Lung (tissue), 17 donors: ENCODE measurements at places on chromosomes 1 and 21. TPM values are rescaled to one million over a fixed set of nuclear protein-coding genes. Genes with fewer than 3 reads are reported as not detected.

GRCh38 chr1:245606157-245606725 lies 451.5 kb downstream of the KIF26B start:
- DNase-seq: no peak

PTCH2 gene
- 1.7 TPM for total RNA-seq

TSNAX gene
- 41.1 TPM for total RNA-seq

DNA sequence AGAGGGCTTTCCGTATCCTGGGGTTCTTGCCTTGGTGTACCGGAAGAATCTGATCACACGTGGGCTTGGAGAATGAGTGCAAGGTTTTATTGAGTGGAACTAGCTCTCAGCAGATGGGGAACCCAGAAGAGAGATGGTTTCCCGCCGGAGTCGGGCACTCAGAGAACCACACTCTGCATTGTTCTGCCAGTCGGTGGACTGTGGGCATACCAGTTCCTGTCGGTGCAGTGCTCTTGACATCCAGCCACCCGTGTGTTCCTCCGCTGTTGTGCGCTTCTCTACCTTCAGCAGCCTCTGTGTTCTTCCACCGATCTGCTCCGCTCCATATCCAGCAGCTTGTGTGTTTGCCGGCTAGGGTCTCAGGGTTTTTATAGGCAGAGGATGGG lies 10.8 kb upstream of the PPIE start:
- no peak for DNase-seq

DNA sequence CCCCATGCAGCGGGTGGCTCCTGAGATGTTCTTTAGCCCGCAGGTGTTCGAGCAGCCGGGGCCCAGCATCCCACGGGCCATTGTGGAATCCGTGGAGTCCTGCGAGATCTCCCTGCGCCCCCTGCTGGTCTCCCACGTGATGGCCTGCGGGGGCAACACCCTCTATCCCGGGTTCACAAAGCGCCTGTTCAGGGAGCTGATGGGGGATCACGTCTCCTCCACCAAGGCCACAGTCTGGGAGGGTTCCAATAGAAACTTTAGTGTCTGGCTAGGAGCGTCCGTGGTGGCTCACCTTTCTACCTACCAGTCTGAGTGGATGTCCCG lies 71.0 kb downstream of the ACTL8 start:
- peak; percentile 19 for DNase-seq

ZNF593OS gene
- not detected for total RNA-seq

DNA sequence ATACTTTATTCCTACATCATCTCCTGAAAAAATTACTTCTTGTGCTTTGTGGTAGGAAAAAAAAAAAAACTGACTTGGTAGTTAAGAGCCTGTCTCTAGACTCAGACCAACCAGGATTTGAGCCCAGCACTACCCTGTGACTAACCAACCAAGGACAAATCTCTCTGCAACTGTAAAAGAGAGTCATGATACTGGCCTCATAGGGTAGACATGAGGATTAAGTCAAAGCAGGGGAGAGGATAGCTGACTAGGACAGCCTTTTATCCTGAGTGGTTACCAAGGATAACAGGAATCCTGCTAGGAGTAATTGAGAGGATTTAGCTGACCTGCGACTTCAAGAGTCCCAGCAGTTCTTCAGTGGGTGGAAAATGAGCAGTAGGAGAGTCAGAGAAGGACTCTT lies 112.8 kb downstream of the C1orf21 start:
- DNase-seq: no peak

GFI1 gene
- 2.5 TPM for total RNA-seq

- DNase-seq: no peak
These were observed 89.3 kb downstream of the HMCN1 start for GRCh38 chr1:185823467-185823866.

GRCh38 chr1:118788463-118788862 lies 199.7 kb downstream of the TBX15 start:
- DNase-seq: peak; percentile 31

DNA sequence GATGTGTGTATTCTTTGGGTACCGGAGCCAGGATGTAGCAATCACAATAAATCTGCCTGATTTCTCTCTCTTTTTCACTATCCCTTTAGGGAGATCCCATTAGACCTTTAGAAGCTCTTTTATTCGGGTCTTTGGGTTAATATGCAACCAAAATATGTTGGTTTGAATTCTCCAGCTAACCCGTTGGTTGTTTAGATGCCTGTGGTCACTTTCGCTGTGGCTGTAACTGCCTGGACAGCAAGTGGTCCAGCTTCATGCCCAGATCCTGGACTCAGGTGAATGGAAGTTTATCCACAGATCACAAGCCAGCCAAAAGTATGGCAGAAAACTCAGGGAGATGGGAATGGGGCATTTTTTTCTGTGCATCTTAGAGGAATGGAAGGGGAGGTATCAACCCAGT lies 12.3 kb downstream of the KAZN start:
- no peak for DNase-seq

GRCh38 chr1:14768582-14769304 lies 170.3 kb downstream of the KAZN start:
- DNase-seq: no peak

ZNF648 gene
- total RNA-seq: 0.09 TPM

DNA sequence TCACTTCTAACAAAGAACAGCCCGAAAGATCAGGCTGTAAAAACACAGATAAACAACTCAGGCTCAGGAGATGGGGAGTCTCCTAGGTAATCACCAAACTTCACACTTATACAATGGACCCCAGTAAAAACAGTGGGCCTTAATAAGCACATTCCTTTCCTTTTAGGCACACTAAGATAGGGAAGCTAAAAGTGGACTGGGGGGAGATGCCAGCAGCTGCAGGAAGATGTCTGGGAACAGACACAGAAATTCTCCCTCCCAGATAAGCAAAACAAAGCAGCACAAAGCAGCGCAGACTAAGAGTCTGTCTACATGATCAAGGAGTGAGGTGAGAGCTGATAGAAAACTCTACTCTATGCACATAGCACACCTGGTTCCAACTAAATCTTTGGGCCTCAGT lies 29.0 kb upstream of the CTBS start:
- DNase-seq: no peak

TMEM35B gene
- 35.5 TPM for total RNA-seq

USH2A gene
- not detected for total RNA-seq

- DNase-seq: no peak
These were observed 88.7 kb downstream of the KIFAP3 start for GRCh38 chr1:169985757-169986156.

PBX1 gene
- 58.0 TPM for total RNA-seq

DNA sequence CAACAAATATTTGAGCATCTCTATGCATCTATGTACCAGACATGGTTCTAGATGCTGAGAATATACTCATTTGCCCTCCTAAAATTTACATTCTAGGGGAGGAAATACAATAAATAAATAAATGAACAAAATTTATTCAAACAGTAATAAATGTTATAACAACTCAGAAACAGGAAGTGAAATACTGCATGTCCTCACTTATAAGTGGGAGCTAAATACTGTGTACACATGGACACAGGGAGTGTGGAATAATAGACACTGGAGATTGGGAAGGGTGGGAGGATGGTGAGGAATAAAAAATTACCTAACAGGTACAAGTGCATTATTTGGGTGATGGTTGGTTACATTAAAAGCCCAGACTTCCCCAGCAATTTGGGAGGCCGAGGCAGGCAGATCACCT lies 4.3 kb downstream of the COA7 start:
- no peak for DNase-seq

KIF21B gene
- 4.2 TPM for total RNA-seq

GRCh38 chr1:162627662-162628296 lies 4.5 kb upstream of the DDR2 start:
- peak; percentile 36 for DNase-seq

FLG gene
- not detected for total RNA-seq

DNA sequence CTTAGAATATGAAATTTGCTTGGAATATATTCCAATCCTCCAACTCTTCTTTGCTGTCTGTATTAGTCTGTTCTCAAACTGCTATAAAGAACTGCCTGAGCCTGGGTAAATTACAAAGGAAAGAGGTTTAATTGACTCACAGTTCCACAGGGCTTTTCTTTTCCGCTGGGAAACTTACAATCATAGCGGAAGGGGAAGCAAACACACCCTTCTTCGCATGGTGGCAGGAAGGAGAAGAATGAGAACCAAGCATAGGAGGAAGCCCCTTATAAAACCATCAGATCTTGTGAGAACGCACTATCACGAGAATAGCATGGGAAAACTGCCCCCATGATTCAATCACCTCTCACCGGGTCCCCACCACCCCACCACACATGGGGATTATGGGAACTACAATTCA lies 14.8 kb downstream of the CENPF start:
- no peak for DNase-seq

DNA sequence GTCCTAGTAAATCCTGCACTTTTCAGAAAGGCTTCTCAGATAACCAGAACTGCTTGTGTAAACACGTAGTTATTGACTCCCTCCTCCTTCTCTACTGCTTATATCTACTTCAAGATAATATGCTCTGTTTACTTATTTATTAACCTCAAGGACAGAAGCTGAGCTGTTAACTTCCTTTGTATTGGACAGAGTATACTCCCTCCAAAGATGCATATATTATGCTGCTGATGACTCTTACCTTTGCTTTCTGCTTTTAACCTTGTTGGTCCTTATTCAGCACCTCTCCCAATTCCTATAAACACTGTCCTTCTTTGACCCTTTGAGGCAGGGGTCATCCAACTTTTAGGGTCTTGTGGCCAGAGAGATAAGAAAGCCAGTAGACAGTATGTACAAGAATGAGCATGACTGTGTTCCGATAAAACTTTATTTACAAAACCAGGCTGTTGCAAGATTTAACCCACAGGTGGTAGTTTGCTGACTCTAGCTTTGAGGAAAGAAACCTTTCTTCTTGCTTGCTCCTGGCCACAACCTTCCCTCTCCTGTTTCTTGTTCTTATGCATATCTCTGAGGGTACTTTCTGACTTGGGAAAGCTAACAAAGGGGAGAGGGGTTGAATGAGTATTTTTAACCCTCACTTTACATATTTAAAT lies 4.9 kb downstream of the TPM3 start:
- DNase-seq: no peak

GJA8 gene
- total RNA-seq: not detected

DNA sequence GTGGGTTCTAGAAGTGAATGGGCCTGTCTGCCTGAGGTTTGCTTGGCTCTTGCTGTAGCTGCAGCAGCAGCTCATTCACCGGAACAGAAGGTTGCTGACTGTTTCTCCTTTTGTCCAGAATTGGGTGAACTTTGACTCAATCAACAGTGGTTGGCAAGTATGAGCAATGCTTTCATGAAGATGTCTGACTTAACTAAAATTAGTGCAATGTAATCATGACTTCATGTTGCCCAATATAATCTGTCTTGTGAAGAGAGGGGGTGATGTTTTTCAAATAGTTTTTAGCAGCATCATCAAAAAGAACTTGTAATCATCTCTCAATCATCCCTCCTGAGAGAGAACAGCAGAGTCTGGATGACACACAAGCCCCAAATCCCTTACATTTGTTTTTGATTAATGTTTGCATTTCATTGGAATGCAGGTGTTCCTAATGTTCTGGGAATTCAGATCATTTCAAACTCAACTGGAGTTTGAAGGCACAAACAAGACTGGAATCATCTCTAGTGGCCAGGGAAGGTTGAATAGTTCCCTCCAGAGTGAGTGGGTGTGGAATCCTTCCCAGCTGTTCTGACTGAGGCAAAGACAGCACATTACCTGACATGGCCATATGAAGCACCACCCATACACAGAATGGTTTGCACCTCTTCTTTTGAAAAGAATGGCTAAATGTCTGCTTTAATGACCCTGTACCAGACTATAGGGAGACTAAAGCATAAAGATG lies 82.9 kb downstream of the HLX start:
- DNase-seq: no peak

SF3B4 gene
- 19.6 TPM for total RNA-seq

USP16 gene
- total RNA-seq: 33.2 TPM

GRCh38 chr1:248696261-248696660 lies 6.3 kb downstream of the OR14I1 start:
- no peak for DNase-seq

DNA sequence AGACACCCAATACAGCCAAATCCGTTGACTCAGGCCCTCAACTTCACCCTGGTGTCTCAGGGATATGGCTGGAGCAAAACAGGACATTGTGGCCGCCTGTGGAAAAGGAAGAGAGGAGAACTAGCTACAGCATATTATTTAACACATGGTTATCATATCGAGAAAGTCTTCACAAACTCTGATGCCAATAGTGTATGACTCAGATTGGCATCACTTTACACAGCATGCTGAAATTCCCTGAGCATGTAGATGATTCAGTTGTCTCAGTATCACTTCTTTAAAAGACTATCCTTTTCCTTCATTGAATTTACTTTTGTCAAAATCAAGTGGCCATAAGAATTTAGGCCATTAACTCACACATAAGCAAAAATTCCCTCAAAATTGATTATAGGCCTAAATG lies 20.1 kb downstream of the HSD3B2 start:
- no peak for DNase-seq

MAP1LC3C gene
- 3.5 TPM for total RNA-seq

GBP7 gene
- total RNA-seq: 0.09 TPM

DNA sequence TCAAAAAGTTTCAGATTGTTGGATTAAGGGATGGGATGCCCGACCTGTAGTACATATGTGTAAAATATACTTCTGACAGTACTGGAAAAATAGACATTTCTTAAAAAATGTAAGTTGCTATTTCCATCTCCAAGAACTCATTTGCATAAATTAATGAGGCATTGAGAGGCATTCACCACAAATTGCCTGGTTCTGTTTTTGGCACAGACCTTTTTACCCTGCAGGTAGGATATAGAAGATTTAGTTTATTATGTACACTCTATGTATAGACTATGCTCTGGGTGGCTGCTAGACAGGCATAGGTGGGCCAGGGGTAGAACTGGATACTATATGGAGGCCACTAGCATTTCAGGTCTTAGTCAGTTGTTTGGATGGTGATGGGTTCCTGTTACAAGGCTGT lies 8.0 kb downstream of the CCDC17 start:
- no peak for DNase-seq
